ENCODE measurements at places on chromosomes 1 and 21. TPM values are rescaled to one million over a fixed set of nuclear protein-coding genes. Genes with fewer than 3 reads are reported as not detected.

Gene LCE1C
- not detected for polyA plus RNA-seq

DNA sequence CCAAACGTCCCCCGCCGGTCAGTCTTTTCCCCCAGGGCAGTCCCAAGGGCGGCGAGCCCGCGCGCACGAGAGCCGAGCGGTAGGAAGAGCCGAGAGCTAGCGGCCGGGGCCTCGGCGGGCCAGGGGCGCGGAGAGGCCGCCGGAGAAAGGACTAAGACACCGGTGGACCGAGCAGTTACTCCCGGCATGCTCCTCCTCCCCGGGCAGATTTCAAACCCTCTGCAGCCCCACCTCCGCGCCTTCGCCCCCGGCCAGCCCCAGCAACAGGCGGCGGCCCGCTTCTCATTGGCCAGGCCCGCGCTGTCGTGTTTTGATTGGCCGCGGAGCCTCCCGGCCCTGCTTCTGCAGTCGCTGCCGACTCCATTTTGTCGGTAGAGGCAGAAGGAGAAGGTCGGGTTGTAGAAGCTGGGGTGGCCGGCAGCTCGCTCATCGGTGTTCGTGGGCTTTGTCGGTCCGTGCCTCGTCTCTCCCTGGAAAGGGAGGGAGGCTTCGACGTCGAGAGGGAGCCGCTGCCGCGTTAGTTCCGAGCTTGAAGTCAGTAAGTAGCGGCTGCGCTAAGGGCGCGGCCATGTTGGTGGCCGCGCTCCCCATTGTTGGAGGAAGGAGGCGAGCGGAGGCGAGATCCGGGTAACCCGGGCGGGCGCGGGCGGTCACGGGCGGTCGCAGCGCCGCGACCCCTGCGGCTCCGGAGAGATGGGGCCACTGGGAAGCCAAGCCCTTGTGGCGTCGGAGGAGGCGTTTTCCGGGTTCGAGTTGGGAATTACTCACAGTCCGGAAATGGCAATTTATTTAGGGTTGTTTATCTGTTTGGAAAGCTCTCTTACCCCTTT is at the start of gene PNRC2:
Gene PNRC2 (plus strand): TSS at position 368 of the 830 bp plus-strand sequence. CDS start 1,630 bp downstream, outside the sequence.
- peak; percentile 97 for DNase-seq

DNA sequence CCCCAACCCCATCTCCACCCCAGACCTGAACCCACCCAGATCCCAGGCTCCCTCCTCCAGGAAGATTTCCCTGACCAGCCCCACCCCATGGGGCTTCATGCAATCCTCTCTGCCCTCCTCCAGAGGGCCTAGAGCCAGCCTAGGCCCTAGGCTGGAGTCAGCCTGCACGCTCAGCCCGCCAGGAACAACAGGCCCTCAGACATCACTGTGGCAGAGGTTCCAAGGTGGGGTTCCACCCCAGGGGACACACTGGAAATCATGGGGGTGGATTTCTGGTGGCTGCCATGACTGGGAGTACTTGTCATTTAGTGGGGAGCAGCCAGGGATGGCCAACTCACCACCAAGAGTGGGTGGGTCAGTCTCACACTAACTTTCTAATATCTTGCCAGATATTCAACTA is 122.0 kb downstream of the GLIS1 start:
- no peak for DNase-seq

Gene NUCKS1
- 442 TPM for polyA plus RNA-seq

DNA sequence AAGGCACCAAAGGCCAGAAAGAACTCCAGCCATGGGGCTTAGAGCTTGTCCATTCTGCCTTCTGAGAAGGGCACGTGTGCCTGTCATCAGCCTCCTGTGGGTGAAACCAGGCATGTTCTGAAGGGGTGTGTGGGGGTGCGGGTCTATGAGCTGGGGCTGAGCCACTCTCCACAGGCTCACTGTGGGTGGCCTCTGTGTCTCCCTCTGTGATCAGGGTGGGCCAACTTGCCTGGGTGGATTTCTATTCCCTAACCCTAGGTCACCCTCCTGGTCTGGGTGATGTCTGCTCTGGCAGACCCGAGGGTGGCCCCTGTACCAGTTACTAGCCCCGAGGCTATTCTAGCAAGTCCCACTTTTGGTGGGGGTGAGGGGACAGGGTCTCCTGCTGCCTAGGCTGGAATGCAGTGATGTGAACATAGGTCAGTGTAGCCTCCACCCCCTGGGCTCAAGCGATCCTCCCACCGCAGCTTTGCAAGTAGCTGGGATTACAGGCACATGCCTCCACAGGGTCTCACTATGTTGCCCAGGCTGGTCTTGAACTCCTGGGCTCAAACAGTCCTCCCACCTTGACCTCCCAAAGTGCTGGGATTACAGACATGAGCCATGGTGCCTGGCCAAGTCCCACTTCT is 94.4 kb downstream of the TRIM11 start:
- DNase-seq: no peak

DNA sequence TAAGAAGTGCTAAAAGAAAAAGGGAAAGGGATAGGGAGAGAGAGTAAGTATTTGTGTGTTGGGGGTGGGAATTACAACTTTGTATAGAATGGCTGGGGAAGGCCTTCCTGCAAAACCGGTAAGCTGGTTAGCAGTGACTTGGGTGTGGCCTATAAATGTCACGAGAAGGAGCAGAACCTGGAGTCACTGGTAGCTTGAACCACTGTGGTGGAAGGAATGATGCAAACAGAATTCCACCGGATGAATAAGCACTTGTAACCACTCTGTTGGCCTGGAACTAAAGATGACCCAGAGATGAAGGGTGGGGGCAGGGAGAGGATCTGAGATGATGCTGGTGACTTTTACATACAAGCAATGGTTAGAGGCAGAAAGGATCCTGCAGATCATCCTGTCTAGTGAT is 8.9 kb downstream of the XKR8 start:
- no peak for DNase-seq

Gene PGLYRP3
- not detected for polyA plus RNA-seq

DNA sequence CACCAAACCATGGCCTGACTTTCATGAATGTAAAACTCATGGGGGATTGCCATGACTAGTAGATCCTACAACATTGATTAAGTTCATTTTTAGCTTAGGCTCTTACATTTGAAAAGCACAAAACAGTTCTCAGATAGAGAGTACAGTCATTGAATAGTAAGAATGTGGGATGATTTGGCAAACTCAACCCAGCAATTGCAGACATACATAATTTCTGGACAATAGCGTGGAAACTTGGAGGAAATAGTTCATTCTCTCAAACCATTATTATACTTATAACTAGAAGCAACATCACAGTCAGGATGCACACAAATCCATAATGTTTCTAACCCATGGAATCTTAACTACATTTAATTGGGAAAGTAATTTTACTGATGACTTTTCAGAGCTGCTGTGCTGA is 598.2 kb downstream of the LMO4 start:
- no peak for DNase-seq

Gene FHAD1
- polyA plus RNA-seq: 2.8 TPM

DNA sequence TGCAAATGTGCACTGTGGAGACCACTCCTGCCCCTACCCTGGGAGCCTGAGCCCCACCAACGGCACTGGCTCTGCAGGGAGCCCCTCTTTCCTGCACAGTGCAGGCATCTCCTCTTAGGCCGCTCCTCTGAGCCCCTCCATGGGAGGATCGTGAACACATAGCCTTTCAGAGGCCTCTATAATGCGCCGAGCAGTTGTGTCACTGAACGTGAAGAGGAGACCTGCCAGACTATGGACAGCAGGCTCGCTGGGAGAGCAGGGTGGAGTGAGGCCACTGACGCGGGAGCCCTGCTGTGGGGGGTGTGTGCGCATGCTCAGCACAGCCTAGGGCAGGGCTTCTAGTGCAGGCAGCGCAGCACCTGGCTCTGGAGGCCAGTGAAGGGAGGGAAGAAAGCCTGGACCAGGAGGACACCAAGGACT is 151.3 kb upstream of the COL6A1 start:
- DNase-seq: no peak

Gene TPTE
- polyA plus RNA-seq: not detected

Gene C4BPA
- 0.42 TPM for polyA plus RNA-seq

Gene LAMC1
- 358 TPM for polyA plus RNA-seq

DNA sequence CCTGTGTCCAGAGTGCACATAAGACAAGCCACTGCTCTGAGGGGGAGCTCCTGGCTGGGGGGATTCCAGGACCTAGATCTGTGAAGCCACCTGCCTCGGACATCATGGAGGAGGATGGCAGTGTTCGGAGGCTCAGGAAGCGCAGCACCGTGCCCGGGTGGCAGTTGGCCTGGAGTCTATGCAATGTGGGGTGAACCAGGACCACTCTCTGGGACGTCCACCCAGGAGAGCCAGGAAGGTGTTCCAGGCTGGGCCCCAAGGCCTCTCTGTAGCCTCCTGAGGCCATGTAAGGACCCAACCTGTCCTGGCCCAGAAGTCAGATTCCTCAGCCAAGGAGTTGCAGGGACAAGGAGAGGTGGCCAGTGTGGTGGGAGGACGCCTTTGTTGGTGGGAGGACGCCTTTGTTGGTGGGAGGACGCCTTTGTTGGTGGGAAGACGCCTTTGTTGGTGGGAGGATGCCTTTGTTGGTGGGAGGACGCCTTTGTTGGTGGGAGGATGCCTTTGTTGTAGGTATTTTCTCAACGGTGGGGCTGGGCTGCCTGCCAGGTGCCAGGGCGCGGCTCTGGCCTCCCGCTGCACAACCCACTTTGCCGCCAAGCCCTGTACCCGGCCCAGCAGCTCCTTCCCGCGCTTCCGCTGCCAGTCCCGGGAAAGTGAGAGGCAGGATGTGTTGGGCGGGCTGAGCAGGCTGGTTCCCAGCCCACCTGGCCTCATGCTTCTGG is 30.6 kb upstream of the BMP8B start:
- DNase-seq: no peak

GRCh38 chr1:180246579-180246978 is 16.5 kb downstream of the LHX4 start:
- DNase-seq: no peak

- no peak for DNase-seq
Measured at GRCh38 chr1:234929369-234929768, 199.3 kb downstream of the TOMM20 start.

Gene LCE1E
- polyA plus RNA-seq: not detected

Gene IRF6
- 26.3 TPM for polyA plus RNA-seq

- no peak for DNase-seq
Measured at GRCh38 chr1:35475356-35475755, 81.8 kb downstream of the KIAA0319L start.

DNA sequence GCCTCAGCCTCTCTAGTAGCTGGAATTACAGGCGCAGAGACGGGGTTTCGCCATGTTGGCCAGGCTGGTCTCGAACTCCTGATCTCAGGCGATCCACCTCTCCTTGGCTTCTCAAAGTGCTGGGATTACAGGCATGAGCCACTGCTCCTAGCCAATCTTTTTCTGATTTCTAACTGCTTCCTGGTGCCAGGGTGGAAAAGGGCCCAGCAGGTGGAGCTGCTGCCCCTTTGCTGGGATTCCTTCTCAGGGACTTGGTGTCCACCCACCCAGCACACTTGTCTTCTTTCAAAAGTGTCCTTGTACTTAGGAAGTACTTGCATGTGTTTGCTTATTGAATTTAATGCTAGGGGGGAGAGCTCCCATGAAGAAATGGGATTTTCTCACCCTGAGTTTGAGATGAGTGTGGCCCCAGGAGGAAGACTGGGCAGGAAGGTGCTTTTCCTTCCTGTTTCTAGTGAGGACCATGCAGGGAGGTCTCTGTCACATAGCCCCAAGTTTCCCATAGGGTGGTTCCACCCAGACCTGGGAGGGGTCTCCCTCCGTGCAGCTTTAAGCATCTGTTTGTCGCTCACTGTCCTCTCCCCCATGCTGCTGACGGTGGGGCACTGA is 14.2 kb downstream of the UTP11 start:
- DNase-seq: peak; percentile 60

DNA sequence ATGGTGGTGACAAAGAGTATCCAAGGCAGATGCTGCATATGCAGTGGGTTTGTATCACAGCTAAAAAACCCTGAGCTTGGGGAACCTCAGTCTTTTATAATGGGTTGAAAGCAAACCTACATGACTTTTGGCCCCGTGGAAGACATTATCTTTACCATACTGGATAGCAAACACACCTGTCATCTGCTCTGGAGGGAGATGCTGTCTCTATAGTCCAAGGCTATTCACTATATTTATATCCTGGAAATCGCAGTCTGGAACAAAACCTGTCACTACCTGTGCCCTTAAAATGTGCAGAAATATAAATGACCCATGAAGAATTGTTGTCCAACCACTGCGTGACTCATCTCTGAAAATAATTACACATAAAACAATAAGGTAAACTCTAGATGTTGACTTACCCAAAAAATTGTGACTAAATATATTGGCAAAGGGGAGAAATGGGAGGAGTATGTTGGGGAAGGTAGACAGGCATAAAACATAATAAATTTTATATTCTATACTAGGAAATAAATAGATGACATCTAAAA is 121.0 kb upstream of the CXADR start:
- no peak for DNase-seq

GRCh38 chr1:6259491-6260362 is 1.2 kb downstream of the GPR153 start:
- peak; percentile 89 for DNase-seq

DNA sequence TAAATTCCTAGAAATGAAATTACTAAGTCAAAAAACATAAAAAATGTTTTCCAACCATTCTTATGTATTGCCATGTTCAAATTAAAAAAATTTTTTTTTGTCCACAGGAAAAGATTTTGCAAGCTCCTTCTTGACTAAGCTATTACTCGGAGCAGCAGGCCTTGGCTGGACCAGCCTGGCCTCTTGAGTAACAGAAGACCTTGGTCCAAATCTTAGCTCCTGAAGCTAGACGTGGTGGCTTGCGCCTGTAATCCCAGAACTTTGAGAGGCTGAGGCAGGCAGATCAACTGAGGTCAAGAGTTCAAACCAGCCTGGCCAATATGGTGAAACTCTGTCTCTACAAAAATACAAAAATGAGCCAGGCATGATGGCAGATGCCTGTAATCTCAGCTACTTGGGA is 77.6 kb downstream of the CLSTN1 start:
- no peak for DNase-seq

Gene RIPPLY3
- 1.4 TPM for polyA plus RNA-seq

- no peak for DNase-seq
Measured at GRCh38 chr1:201537028-201537427, 1.9 kb upstream of the NAV1 start.

GRCh38 chr1:176122282-176122681 is 84.8 kb downstream of the COP1 start:
- DNase-seq: no peak

Gene RXFP4
- polyA plus RNA-seq: 0.20 TPM

Gene GSTM1
- polyA plus RNA-seq: 97.9 TPM

DNA sequence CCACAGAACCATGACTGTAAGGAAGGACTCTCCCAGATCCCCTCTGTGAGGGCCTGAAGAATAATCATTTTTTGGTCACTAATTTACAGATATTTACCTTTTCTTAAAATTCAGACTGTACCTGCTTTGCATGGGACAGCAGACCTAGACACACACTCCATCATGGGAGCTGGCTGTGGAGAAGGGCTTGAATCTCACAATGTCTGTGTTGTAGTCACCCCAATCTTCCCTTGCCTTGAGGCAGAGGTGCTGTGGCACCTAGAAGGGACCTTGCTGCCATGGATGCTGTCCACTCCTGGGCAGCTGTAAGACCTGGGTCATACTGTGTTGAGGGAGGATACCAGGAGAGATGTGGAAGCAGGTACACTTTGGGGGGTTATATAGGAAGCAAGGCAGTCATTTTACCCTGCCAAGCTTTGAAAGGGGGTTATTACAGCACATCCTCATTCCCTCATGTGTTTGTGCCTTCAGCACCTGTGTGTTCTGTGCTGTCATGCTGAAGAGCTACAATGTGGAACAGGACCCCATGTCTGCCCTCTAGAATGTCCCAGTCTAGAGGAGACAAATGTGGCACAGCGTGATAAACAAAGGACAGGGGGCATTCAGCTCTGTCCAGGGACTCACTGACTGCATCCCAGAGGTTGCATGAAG is 27.1 kb downstream of the TRAF5 start:
- no peak for DNase-seq

Gene CD2
- polyA plus RNA-seq: 0.52 TPM

Gene CTSE
- polyA plus RNA-seq: 0.33 TPM

Gene FCRL5
- polyA plus RNA-seq: 0.06 TPM

All from right lung (tissue), 10 donors.